ENCODE measurements at places on chromosomes 3 and 15.

DNA sequence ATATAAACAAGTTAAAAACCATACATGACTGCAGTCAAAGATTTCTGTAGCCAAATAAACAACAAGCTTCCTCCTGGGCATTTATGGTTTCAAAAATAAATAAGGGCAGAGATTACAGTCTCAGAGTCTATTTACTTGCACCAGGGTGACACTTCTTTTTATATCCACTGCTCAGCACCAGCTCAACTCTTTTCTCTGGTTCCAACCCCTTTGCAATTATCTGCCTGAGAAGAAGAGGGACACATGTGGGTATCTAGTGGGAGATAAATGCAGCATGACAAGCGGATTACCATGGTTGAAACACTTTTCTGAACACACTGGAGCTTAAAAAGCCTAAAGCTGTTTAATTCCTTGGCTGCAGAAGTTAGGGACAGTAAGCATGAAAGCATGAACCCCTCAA lies 311.5 kb downstream of the CNTN3 start:
- DNase-seq: no peak

- no peak for DNase-seq
Observed at GRCh38 chr15:70016511-70016994, 81.2 kb downstream of the TLE3 start.

DNA sequence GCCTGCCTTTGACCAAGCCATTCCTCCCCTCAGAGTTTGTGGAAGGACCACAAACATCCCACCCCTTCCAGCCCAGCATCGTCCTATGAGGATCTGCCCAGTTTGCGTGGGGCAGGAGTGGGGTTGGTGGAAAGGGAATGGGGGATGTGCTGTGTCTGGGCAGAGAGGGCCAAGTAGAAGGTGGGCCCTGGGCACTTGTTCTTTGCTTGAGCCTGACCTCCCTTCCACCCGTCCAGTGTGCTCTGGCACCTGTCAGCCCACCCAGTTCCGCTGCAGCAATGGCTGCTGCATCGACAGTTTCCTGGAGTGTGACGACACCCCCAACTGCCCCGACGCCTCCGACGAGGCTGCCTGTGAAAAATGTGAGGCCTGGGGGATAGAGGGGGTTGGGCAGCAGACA lies 10.3 kb downstream of the SPINT1 start:
- DNase-seq: no peak

DNA sequence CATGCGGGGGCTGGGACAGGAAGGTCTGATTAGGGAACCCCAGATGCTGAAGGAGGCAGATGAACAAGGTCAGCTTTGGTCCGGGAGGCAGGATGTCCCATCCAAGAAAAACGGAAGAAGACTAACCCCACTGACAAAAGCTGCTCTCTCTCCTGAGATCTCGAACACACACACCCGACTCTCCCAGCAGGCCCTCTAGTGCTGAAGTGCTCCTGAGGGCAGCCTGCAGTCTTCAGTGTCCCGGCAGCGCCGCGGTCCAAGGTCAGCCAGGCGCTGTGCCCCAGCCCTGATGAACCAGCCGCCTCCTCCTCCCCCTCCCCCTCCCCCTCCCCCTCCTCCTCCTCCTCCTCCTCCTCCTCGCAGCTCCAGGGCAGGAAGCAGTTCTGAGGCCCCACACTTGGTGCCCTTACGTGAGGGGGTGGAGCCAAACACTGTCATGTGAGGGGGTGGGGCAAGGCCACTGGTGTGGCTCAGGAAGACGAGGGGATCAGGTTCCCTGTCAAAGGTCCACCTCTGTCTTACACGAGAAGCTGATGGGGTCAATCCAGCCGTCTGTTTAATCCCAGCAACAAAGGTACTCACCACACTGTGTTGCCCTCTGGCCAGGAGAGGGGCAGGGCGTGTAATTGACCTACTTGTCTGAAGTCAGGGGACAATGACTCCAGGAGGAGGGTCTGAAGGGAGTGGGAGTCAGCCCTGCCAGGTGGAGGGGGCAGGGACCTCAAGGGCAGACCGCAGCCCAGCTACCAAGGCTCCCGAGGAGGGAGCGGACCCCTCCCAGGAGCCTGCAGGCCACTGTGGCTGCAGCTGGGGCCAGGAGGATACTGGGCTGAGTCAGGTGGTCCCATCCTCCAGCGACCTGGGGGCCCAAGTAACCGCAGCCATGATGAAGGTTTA lies 34.3 kb downstream of the PRR23E start:
- DNase-seq: no peak

DNA sequence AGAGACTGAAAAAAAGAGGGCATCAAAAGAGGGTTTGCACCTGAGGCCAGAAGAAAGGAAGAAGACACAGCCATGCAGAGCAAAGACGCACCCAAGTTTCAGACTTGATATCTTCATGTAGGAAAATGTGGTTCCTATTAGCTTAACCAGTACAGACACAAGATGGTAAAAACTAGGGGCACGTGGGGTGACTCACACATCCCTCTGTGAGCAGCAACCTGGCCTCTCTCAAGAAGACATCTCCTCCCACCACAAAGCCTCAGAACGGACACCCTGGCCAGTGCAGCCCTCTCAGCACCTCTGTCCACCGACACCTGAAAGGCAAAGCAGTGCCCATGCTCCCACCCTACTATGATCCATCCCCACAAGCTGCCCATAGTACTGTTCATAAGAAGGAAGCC lies 33.3 kb downstream of the GLB1 start:
- no peak for DNase-seq

- DNase-seq: no peak
Observed at GRCh38 chr3:112656043-112656442, 15.1 kb upstream of the CCDC80 start.

DNA sequence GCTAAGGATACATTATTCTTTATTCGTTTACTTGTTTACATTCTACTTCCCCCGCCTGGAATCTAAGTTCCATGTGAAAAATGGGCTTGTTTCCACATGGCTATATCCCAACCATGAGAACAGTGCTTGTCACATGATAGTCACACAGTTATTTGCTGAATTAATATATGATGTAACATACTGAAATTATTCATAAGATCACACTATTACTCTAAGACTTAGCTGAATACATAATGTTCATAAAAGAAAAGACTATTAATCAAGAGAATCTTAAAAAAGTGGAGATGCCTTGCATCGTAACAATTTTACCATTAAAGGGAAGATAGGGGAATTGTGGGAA lies 6.5 kb downstream of the PBRM1 start:
- DNase-seq: no peak

GRCh38 chr3:135844386-135844785 lies 121.1 kb upstream of the PPP2R3A start:
- no peak for DNase-seq

GRCh38 chr15:42069025-42069424 lies 25.3 kb downstream of the PLA2G4D start:
- DNase-seq: no peak

DNA sequence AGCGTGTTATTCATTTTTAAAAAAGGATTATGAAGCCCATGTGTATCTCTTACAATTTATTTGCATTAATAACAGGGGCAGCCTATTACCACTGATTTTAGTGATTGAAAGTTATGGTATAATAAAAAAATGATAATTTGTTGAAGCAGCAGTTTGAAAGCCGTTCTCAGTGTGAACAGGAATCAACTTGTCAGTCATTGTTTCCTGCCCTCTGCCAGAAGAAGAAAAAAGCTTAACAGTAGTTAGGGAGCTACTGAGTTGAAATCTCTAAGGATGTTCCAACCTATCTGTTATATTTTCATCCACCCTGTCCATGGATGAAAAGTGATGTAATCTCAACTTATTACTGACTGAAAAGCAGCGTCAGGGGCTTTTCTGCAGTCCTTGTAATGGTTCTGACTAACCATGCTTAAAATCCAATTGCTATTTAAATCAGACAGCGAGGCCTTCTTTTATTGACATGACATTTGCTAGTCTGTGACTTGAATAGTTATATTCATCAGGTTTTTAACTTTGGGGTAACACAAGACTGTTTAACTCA lies 486.7 kb downstream of the ROBO2 start:
- no peak for DNase-seq

- no peak for DNase-seq
Observed at GRCh38 chr15:90174140-90174875, 26.8 kb upstream of the SEMA4B start.

- no peak for DNase-seq
Observed at GRCh38 chr3:46369675-46370132, 1.0 kb upstream of the CCR5 start.

Data from NCI-H1930 (cell line).